ENCODE measurements at places on chromosomes 4 and X.

- no peak for DNase-seq
These were observed 124.5 kb upstream of the NOCT start for GRCh38 chr4:138890891-138891570.

DNA sequence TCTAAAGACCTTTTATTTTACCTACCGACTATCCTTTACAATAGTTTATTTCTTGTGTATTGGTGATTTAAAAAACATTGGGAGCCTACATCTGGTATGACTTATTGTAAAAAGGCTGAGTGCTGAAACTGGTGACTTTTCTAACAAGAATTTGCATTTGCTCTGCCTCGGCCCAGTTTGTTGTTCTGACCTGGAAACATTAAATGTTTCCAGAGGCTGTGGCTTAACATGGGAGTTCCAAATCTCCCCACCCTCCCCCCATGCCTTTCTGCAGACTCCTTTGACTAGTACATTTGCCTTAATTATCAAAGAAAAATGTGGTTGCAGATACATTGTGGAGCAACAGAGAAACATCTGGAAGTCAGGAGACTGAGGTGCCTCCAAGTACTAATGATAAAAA, 39.8 kb downstream of the SPCS3 start:
- DNase-seq: no peak

- DNase-seq: no peak
These were observed 586.9 kb downstream of the PCDH7 start for GRCh38 chr4:31307029-31307428.

DNA sequence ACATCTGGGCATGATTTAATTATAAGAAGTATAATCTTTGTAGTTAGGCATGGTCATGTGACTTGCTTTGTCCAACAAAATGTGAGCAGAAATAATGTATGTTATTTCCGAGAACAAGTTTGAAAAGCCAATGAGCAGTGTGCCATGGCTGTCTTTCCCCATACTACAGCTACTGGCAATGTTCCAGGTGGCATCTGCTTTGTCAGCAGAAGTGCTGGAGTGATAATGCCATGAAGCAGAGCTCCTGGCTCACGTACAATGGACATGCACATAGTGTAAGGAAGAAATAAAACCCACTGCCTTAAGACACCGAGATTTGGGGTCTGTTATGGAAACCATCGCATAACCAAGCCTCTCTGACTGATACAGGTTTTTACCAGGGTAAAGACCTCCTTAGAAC, 212.6 kb upstream of the RASGEF1B start:
- no peak for DNase-seq

DNA sequence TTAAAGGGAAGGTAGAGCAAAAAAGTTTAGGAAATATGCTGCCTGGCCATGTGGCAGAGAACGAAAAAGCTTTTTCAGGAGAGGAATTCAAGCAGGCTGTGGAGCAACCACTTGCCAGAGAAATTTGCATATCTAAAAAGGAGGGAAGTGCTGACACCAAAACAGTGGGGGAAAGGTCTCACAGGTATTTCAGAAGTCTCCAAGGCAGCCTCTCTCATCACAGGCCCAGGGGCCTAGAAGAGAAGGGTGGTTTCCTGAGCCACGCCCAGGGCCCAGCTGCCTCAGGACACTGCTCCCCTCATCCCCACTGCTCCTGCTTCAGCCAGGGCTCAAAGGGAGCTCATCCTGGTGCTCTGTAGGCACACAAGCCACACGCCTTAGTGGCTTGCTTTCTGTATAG, 29.9 kb upstream of the STS start:
- DNase-seq: no peak

- no peak for DNase-seq
These were observed 50.0 kb downstream of the RTL5 start for GRCh38 chrX:72081605-72082320.

DNA sequence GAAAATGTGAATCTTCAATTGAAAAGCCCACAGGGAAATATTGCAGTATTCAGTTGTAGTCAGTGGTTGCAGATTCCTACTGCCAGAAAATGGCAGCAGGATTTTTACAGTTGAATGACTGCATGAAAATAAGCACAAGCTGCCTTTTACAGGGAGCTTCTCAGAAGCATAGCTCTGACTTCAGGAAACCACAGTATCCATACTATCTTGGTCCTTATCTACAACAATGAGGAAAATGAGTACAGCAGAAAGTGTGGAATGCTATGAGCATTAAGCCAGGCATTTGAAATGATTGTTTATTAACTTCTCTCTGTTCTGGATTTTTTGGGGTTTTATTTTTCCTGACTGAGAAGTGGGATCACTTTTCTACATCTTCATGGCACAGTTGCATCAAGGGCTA, 34.6 kb upstream of the PRRG1 start:
- no peak for DNase-seq

DNA sequence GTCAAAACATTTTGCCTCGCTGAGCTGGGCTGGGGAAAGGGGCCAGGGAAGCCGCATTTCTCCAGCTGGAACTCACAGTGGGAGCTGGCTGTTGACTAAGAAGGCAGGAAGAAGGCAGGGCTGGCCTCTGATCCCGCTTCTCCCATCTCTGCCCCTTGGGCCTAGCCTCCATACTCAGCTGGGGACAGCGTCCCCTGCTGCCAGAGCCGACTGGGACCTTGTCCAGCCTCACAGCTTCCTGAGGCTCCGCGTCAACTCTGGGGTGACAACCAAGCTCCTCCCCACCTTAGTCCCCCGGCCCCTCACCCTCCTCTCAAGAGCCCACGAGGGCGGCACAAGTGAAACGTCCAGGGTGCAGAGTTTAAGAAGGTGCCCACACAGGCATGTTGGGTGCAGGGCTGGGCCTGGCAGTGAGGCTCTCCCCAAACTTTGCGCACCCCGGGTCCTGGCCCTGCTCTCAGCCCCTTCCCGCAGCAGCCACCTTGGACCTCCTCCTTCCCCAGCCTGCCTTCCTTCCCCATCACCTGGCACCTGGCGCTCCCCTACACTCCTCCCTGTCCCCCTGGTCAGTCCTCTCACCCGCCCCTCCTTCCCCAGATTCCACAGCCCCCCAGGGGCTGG, 100.8 kb downstream of the PSAPL1 start:
- no peak for DNase-seq

GRCh38 chr4:46506876-46507275, 116.9 kb upstream of the GABRA2 start:
- DNase-seq: no peak

GRCh38 chr4:107392951-107393350, 327.1 kb downstream of the PAPSS1 start:
- no peak for DNase-seq

- no peak for DNase-seq
These were observed 6.3 kb upstream of the ADGRL3 start for GRCh38 chr4:61193863-61194262.

- no peak for DNase-seq
These were observed 113.0 kb downstream of the UCHL1 start for GRCh38 chr4:41369680-41370079.

DNA sequence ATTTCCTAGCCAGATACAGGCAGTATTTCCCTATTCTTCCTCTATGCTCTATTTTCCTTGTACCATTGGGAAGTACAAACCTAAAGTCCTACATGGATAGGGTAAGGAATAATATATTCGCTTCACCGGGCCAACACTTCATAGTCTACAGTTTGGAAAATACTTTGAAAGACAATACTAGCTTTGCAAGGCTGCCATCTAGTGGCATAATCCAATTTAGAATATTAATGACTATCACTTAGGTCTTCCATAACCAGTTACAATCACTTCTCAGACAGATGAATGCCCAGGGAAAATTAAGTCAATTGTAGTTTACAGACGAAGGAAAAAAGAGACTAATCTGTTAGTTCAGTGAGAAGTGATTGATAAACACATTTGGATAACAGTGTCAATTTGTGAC, 141.0 kb upstream of the FAM47C start:
- peak; percentile 6 for DNase-seq

DNA sequence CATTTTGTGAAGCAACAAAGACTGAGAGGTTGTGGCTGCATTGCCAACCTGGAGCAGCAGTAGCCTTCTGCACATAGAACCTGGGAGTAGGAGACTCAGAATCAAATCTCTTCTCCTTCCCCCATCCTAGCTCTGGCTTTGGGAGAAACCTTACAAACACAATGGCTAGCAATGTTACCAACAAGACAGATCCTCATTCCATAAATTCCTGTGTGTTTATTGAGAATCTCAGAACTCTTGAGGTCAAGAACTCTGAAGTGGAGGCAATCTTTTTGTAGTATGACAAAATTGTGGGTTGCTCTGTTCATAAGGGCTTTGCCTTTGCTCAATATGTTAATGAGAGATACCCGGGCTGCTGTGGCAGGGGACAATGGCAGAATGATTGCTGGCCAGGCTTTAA, 406.7 kb upstream of the SPANXN1 start:
- no peak for DNase-seq

GRCh38 chr4:47791965-47792364, 45.9 kb downstream of the CORIN start:
- DNase-seq: no peak

DNA sequence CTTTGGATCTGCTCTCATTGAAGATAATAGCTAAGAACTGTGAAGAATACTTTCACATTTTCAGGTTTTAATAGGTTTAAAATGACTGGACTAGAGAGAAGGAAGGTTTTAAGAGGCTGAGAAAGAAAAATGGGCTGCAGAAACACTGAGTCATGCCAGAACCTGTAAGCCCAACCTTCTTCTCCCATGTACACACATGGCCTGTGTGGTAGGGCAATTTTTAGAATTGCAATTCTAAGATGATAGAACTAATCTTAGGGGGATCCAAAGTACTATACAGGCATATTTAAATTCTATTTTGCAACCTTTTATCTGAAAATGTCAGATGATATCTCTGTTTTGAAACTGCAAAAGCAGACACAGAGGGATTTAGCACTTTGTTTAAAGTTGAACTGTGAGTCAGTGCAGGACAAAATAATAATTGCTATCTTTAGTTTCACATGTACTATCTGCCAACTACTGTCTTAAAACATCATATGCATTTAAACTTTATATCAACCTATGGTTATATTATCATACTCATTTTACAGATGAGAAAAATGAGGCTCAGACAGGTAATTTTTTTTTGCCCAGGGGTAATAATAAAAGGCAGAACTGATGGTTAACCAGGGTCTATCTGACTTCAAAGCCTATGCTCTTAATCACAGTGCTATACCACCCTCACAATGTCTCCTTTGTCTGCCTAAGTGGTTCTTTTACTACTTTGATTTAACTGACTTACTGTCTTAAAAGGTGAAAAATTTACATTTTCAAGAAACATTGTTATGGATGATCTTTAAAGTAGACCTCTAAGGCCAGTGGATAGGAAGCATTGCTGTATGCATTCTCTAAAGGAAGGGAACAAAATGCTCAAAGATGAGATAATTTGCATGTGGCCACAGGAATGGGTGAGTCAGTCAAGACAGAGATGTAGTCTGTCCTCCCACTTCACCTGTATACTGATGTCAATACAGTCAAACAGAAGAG, 4.3 kb downstream of the TMPRSS11E start:
- peak; percentile 20 for DNase-seq

GRCh38 chr4:94690851-94691254, 66.9 kb upstream of the BMPR1B start:
- no peak for DNase-seq

DNA sequence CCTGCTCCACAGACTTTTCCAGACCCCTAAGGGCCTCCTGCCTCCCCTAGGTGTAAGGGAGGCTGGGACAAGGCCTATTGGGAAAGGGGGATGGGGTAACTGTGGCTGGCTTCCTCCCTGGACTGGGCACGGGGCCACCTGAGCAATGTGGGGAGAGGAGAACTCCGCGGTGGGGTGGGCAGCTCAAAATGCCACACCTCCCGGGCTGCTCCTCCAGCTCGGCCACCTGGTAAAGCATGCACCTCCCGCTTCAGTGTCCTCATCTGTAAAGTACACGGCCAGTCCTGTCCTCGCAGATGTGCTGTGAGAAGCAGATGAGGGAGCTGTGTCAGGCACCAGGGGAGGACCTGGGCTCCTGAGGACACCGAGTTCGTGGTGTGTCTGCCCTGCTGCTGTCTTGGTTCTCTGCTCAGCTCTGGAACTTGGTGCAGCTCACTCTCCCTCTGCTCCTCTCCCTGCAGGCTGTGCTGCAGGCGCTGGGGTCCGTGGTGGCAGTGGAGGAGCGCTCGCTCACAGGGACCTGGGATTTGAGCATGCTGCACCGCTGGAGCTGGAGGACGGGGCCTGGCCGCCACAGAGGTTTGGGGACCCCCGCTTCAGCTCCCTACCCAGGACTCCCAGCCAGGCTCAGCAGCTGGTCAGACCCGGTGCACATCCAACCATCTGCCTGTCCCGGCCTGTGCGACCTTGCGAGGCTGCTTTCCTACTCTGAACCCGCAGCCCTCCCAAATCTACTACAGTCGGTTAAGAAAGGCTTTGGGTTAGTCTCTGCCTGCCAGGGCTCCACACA, 20.8 kb upstream of the MRFAP1 start:
- no peak for DNase-seq

- no peak for DNase-seq
These were observed 43.1 kb upstream of the CYP2U1 start for GRCh38 chr4:107888237-107888636.

- DNase-seq: no peak
These were observed 6.6 kb downstream of the TLL1 start for GRCh38 chr4:165879641-165880040.

DNA sequence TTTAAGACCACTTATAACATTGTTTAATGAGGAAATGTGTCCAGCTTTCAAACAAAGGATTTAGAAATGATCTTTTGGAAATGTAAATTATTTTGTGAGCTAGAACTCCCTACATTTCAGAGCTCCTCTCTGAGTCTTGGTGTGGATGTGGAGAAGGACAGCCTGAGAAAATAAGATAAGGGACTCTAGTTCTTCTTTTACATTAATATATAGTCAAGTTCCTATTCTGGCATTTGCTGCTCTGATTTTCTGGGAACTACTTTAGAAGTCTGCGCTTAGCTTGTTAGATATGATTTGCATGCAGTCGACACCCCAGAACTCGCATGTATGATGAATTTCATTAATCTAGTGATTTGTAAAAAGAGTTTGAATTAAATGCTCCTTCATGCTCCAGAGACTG, 45.5 kb downstream of the TSPAN7 start:
- no peak for DNase-seq

GRCh38 chrX:43474321-43474720, 181.8 kb upstream of the MAOA start:
- peak; percentile 7 for DNase-seq

DNA sequence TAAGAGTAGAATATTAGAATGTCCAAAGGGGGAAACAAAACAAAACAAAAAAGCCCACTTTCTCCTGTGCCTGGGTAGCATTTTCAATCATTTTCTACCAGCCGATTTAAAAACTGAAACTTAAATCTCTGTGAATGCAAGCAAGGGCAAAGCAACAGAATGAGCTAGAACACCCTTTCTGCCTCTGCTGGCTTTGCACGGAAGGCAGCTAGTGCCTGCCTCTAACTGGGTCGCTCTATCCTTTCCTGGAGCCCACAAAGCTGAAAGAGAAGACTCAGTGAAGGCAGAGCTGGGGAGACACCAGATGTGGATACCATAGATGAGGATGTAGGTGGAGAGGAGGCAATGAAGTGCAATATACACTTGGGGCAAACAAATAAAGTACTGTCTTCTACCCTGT, 248.9 kb upstream of the TTC29 start:
- DNase-seq: no peak

DNA sequence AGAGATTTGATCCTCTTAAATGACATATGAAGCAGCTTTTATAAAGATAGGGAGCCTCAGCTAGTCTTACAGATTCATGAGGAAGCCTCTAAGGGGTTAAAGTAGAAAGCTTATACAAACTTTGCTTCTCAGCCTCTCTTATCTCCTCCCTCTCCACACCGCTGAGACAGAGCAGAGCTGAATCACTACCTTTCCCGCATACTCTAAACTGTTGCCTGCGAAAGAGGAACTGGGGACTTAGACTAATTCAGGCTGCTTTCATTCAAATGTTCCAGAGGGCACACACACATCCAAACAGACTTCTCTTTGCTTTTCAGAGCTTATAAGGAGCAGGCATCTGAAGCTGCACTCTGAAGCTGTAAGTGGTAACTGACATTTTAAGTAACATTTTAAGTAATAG, at the start of gene SERTM2:
TSS of gene SERTM2 (plus strand) at position 169 of the 400 bp plus-strand sequence. CDS start 7,213 bp downstream, outside the sequence.
- DNase-seq: peak; percentile 9
